ENCODE measurements at places on chromosomes 13 and 19. TPM values are rescaled to one million over a fixed set of nuclear protein-coding genes. Genes with fewer than 3 reads are reported as not detected.

DNA sequence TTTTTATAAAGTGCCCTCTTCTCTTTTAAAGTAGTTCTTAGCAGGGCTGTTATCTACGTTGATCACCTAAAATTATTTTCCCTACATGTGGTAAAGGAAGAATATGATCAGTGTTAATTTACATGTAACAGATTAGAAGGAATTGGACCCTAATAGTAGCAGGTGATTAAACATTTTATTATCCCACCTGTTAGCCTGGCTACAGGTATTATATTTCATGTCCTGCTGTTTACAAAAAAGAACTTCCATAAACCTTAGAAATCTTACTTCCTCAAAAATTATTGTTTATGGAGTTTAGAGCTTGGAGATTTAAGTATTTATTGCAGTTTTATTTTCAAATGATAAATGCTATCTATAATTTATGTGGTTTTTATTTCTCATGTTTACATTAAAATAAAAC lies 1226.7 kb downstream of the UQCRFS1 start:
- DNase-seq, result no peak

GRCh38 chr13:75661443-75661842 lies 25.3 kb downstream of the LMO7 start:
- DNase-seq, result no peak

DNA sequence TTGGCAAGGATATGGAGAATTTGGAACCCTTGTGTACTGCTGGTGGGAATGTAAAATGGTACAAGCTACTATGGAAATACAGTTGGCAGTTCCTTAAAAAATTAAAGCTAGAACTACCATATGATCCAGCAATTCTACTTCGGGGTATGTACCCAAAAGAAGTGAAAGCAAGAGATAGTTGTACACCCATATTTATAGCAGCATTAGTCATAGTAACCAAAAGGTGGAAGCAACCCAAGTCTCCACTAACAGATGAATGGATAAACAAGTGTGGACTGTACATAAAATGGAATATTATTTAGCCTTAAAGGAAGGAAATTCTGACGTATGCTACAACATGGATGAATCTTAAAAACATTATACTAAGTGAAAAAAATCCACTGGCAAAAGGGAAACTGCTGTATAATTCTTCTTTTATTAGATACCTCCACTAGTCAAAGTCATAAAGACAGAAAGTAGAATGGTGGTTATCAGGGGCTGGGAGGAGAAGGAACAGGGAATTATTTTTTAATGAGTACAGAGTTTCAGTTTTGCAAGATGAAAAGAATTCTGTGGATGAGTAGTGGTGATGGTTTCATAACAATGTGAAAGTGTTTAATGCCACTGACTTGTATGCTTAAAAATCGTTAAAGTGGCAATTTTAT lies 141.6 kb downstream of the RXFP2 start:
- DNase-seq, result no peak

DNA sequence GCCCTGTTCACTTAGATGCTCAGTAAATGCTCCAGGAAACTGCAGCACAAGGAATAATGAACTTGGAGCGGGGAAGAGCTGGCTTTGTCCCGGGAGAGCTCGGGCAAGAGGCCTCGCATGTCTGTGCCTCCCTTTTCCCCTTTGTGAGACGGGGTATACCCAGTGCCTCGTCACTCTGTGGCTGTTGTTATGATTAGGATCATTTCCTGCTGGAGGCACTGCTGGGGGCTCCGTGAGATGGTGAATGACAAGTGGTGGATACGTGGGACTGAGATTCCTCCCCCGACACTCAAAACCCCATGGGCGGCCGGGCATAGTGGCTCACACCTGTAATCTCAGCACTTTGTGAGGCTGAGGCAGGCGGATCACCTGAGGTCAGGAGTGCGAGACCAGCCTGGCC lies 1.1 kb upstream of the PLVAP start:
- no peak for DNase-seq

DNA sequence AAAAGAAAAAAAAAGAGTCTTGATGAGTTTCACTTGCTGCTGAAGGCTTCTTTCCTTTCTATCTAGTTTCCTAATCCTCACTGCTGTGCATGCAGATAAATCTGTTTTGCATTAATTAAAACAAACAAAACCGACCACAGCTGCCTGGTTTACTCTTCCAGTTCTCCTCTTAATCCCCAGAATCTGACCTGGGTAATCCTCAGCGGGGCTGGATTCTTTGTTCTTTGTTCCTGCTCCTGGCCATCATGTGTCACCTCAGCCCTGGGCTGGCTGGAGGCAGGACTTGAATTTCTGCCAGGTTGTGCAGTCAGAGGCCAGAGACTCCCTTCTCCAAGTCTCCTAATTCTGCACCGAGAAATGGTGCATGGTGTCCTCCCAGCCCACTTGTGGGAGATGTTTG lies 52.2 kb upstream of the CYP4F8 start:
- no peak for DNase-seq

DNA sequence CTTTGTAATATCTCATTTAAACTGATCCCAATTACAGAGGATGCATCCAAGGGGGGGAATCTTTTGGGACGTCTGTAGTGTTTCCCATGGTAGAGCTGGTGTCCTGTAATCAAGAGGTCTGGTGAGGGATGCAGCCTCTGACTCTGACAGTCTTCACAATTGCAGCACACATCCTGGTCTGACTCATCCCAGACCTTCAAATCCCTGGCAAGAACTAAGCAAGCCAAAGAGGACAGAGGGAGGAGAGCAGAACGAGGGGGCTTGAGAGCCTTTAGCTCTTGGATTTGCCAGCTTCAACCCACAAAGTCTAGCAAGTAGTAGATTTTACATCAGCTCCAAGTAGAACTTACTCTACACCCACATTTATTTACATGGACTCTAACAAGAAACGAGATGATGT lies 17.3 kb upstream of the FCGBP start:
- DNase-seq, result no peak

DNA sequence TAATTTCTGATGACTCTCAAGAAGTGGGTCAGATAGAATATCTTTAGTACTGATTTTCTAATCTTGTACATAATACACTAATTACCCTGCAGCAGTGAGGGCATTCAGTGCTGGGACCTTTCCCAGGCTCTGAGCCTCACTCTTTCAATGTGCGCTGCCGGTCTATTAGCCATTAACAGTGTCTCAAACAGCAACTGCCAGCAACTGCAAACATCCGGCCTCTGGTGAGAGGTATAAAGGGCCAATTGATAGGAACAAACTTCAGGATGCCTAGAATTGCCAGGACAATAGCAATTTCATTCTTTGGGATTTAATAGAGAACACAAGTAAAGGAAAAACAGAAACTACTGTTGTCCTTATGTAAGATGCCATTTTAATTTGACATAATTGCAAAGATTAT lies 604.4 kb upstream of the SPRY2 start:
- no peak for DNase-seq

GRCh38 chr19:15393963-15394362 lies 14.4 kb upstream of the AKAP8 start:
- no peak for DNase-seq

DNA sequence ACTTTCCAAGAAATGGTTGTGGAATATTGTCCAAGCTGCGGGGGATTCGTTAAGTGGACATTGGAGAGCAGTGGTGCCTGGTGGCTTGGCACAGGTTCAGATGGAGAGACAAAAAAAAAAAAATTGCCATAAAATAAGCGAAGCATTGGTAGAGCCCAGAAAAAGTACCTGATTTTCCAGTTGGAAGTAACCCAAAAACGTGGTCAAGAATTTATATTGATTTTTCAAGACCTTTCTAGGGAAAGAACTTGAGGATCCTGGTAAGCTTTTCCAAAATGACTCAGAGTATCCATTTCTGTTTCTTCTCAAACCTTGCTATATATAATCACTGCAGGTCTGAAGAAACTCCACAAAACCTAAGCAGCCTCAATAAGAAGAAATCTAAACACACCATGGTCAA lies 94.6 kb downstream of the ING1 start:
- DNase-seq, result no peak

GRCh38 chr19:33407140-33407551 lies 33.6 kb downstream of the CEBPG start:
- no peak for DNase-seq

- DNase-seq, result no peak
Observed at GRCh38 chr19:46885411-46885810, 24.6 kb downstream of the ARHGAP35 start.

GRCh38 chr13:27126859-27127258 lies 44.8 kb downstream of the USP12 start:
- DNase-seq, result no peak

- no peak for DNase-seq
Observed at GRCh38 chr19:5308451-5309437, 31.9 kb downstream of the PTPRS start.

- DNase-seq, result no peak
Observed at GRCh38 chr13:46799139-46799538, 2.2 kb upstream of the ESD start.

- DNase-seq, result no peak
Observed at GRCh38 chr13:111115061-111115964, at the start of gene ARHGEF7. Gene ARHGEF7, plus strand, starts transcription at chr13:111115310. Its CDS starts 217 bp downstream, at chr13:111115527.

DNA sequence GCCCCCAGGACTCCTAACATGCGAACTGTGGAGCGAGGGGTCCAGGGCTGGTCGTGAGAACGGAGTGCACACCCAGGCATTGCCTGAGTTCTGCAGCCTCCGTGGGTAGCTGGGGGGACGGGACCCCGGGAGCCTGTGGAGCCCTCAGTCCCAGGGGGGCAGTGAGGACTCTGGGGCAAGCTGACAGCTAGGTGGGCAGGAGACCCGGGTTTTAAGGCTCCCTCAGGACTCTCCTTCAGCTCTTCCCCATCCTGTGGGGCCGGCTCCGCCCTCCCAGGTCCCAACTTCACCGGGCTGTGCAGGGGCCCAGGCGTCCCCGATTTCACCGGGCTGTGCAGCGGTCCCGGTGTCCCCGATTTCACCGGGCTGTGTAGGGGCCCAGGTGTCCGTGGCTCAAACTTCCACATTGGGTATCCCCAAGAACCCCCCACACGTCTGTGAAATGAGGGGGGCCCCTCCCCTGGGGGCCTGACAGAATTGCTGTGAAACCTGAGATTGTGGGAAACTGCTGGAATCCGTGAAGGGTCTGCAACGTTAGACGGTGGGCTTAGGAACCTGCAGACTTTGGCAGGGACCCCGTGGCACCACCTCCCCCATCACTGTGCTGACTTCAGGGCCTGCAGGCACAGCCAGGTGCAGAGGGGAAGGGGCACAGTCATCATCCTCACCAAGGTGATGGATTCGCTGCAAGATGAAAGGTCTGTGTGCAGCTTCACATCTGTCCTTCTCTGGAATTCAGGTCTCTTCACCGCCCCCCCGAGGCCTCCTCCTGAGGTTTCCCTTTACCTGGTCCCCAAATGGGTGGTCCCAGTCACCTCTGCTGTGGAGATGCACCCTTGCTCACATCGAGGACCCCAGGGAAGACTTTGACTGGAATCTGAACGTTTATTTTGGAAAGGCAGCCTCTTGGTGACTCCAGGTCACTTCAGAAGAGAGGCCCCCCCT lies 73.2 kb upstream of the MCF2L start:
- no peak for DNase-seq

- DNase-seq, result no peak
Observed at GRCh38 chr13:75850916-75851315, 214.8 kb downstream of the LMO7 start.

DNA sequence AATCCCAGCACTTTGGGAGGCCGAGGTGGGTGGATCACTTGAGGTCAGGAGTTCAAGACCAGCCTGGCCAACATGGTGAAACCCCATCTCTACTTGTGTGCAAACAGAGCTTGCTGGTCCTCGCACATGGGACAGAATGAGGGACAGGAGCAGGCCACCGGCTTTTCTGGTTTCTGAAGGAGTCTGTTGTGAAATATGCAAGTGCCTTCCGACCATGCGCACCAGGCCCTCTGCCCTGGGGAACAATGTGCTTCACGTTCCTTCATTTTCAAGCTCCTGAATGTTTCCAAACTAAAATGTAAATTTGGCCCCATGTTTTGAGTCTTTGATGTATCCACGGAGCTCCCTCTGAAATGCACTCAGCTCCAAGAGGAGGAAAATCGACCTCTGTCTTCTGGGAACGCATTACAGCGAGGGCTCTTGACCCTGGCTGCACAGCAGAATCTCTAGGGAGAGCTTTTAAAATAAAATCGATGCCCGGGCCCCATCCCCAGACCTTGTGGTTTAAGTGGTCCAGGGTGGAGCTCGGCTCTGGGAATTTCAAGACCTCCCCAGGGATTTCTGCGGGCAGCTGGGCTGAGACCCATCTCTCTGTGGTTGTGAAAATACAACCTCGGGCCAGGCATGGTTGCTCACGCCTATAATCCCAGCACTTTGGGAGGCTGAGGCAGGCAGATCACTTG lies 9.3 kb upstream of the ACP4 start:
- no peak for DNase-seq

DNA sequence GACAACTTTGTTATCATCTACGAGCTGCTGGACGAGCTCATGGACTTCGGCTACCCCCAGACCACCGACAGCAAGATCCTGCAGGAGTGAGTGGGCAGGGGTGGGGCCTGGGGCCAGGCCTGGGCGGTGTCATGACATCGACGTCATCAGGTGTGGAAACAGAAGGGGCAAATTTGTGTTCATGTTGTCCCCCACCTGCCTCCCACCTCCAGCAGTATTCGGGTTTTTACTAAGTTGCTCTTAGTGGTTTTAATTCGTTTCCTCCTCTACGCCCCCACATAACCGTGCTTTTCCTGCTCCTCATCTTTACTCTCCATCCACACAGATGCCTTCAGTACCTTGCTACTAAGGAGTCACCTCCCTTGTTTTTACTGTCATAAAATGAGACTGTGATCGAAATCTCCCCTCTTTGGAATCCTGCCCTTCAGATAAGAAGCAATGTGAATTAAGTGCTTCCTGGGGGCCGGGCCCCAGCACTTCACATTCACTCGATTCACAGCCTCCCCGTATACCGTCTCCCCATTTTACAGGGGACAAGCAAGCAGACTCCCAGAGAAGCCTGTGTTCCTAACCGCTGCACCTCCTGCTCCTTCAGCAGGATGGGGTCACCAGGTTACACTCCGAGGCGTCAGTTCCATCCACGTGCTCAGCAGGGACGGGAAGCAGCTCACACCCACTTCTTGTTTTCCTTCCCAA lies 10.5 kb downstream of the AP1M1 start:
- no peak for DNase-seq

DNA sequence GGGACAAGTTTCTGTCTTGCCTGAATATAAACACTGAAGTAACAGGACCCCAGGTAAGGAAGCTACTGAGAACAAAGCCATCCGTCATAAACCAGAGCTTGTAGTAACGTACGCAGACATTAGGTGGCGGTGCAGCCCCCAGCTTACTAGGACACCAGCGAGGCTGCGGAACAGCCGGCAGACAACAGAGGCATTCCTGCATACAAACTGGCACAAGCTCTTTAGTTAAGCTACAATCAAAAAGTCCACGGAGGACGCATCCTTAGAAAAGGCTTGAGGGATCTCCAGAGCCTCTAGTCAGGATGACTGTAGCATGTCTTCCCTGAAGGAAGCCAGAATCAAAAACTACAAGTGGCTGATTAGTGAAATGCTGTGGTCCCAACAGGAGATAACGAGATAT lies 26.2 kb downstream of the ZNF160 start:
- DNase-seq, result no peak

The CFAP97D2 gene
- 1.0 TPM for polyA plus RNA-seq

The ZNF570 gene
- 4.1 TPM for polyA plus RNA-seq

The ATCAY gene
- polyA plus RNA-seq, result not detected

The CAPS gene
- 2.2 TPM for polyA plus RNA-seq

The IZUMO2 gene
- polyA plus RNA-seq, result not detected

The NLRP7 gene
- polyA plus RNA-seq, result 0.27 TPM

The WDR87 gene
- not detected for polyA plus RNA-seq

The SLC5A5 gene
- 0.75 TPM for polyA plus RNA-seq

The FUT1 gene
- polyA plus RNA-seq, result not detected

The MBD3L1 gene
- not detected for polyA plus RNA-seq

The URAD gene
- not detected for polyA plus RNA-seq
